ENCODE measurements at places on chromosomes 1 and 21.

DNA sequence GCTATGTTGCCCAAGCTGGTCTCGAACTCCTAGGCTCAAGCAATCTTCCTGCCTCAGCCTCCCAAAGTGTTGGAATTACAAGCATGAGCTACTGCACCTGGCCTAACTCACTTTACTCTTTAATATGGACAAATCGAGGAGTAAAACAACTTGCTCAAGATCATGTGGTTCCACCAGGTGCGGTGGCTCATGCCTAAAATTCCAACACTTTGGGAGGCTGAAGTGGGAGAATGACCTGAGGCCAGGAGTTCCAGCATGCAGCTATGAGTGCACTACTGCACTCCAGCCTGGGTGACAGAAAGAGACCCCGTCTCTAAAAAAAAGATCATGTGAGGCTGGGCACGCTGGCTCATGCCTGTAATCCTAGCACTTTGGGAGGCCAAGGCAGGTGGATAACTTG lies 2.0 kb downstream of the INPP5B start:
- no peak for DNase-seq

- DNase-seq: no peak
These were observed 373 bp downstream of the MTF1 start for GRCh38 chr1:37858931-37859506.

GRCh38 chr21:31873696-31874599 lies 1.1 kb downstream of the HUNK start:
- peak; percentile 51 for DNase-seq

GRCh38 chr1:58047265-58047858 lies 499.2 kb downstream of the OMA1 start:
- DNase-seq: peak; percentile 11

- no peak for DNase-seq
These were observed 348.7 kb downstream of the RWDD3 start for GRCh38 chr1:95582746-95583145.

- no peak for DNase-seq
These were observed 300 bp downstream of the USP24 start for GRCh38 chr1:55214934-55215193.

- DNase-seq: no peak
These were observed 18.5 kb downstream of the TTC39A start for GRCh38 chr1:51311826-51312225.

GRCh38 chr1:211701733-211702132 lies 26.3 kb upstream of the NEK2 start:
- no peak for DNase-seq

- DNase-seq: no peak
These were observed 138.9 kb downstream of the FOXD2 start for GRCh38 chr1:47576758-47577115.

DNA sequence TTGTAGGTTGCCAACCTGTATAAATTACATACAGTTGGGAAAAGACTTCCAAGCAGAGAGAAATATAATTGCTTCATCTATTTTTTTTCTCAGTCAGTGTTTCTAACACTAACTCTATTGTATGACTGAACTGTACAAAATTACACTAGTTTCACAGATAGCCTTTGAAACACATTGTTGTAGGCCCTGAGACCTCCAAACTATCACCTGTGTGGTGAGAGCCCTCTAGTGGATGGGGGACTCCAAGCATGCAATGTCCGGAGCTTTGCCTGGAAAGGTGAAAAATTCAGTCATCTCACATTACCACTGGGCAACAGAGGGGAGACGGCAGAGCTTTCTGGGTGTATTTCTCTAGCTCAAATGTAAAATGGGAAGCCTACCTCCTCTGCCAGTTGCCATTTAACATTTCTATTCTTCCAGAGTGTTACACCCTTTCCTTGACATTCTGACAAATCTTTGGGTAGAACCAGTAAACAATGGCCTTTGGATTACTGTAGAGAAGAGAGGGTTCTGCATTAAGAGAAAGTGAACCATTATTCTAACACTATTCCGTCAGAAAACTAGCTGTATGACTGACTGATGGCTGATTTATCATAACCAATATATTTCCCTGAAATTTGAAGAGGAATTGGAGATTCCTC lies 212.2 kb downstream of the LYPLAL1 start:
- peak; percentile 33 for DNase-seq
